ENCODE measurements at places on chromosomes 6 and 20. TPM values are rescaled to one million over a fixed set of nuclear protein-coding genes. Genes with fewer than 3 reads are reported as not detected.

GRCh38 chr20:21509079-21509596 lies 4.7 kb downstream of the NKX2-2 start:
- DNase-seq, result no peak
- peaks cover 41% of the 10 kb centered on the region for H3K4me1 ChIP-seq
- no peak overlapping the region for H3K27ac ChIP-seq
- peaks cover 72% of the 10 kb centered on the region for H3K27me3 ChIP-seq
- H3K4me3 ChIP-seq, result no peak overlapping the region
- peaks cover 2% of the 10 kb centered on the region for H3K36me3 ChIP-seq

DNA sequence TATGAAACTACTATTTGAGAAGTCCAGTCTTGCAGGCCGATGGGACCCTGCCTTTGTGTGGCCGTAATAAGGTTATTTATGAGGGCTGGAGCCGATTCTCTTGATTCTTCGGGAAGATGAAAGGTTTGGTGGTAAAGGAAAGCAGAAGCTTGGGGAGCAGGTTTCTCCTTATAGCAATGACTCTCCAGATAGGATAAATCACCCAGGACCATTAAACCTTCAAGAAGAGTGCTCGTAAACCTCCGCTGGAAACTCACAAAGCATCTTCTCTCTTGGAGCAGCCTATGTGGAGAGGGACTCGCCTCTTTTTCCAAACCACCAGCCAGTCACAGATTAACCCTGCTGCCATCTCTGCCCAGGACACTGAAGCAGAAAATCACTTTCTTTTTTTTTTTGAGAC lies 69.6 kb upstream of the SALL4 start:
- H3K4me3 ChIP-seq, result no peak overlapping the region
- no peak for DNase-seq

- H3K4me1 ChIP-seq, result no peaks in the 10 kb centered on the region
- no peaks in the 10 kb centered on the region for H3K36me3 ChIP-seq
These were observed 12.6 kb upstream of the ZFP64 start for GRCh38 chr20:52204136-52204535.

DNA sequence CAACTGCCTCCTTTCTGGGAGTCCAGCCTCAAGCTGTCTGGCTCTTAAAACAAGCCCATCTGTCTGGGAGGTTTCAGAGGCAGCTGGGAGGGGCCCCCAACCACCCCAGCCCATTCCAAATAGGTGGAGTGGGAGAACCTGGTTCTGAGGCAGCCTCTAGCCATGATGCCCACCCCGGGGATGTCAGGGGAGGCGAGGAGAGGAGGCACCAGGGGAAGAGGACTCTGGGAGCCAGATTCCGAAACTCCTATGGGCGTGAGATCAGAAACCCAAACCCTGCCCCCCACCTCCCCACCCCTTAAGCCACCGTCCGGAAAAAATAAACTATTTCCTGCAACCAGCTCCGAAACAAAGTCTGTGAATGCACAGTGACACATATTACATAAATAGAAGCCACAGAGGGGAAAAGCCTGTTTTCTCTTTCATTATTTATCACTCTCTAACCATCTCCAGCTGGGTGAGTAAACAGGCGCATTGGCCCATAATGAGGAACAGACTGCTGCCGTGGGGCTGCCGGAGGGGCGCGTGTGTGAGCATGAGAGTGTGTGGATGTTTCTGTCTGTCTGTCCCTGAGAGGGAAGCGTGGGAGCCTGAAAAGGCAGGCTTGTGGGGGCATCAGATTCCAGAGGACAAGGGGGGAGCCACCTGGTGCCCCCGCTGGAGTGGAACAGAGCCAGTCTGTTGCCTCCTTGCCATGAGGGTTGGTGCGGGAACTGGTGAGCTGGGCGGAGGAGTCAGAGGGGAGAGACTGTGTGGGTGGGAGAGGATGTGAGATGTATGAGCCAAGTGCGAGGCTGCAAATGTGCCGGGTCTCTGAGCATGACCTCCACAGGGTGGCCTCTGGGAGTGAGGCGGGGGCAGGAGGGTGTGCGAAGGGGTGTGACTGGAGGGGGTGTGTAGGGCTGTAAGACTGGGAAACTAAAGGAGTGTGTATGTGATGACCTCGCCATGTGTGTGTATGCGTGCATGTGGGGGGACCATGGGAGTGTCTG lies 14.3 kb upstream of the FOXP4 start:
- peaks cover 26% of the 10 kb centered on the region for H3K4me1 ChIP-seq
- peaks cover 2% of the 10 kb centered on the region for H3K36me3 ChIP-seq
- H3K4me3 ChIP-seq, result peak overlapping the region; percentile 7
- peaks cover 20% of the 10 kb centered on the region for H3K27me3 ChIP-seq
- no peak for DNase-seq

DNA sequence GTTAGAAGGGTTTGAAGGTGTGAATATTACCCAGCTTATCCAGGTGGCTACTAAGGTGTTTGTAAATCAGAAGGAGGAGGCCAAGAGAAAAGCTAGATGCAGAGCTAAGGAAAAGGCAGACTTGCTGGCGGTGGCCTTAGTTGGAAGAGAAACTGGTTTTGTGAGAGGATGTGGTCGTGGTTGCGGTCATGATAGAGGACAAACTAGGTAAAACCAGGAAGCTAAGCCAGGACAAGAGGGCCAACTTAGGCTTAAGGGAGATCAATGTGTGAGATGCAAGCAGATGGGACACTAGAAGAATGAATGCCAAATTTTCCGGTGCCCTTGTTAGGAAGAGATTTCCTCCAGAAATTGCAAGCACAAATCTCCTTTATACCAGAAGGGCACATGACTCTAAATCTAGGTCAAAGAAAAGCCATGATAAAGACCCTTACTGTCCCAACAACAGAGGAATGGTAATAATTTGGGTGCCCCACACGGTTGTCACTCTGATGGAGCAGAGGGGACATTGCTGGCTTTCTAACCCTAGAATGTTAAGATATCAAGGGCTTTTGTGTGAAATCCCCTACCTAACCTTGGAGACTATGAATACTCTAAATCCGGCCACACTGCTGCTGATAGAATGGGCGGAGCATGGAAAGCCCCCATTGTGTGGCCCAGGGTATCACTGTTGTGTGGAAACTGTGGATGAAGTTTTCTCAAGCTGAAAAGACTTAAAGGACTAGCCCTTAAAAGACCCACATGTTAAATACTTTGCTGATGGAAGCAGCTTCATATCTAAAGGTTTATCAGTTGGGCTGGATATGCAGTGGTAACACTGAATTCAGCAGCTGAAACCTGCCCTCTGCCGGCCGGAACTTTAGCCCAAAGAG lies 7.8 kb downstream of the IL22RA2 start:
- H3K4me1 ChIP-seq, result no peaks in the 10 kb centered on the region
- DNase-seq, result no peak
- no peak overlapping the region for H3K4me3 ChIP-seq
- H3K36me3 ChIP-seq, result no peaks in the 10 kb centered on the region
- peaks cover 11% of the 10 kb centered on the region for H3K27me3 ChIP-seq

DNA sequence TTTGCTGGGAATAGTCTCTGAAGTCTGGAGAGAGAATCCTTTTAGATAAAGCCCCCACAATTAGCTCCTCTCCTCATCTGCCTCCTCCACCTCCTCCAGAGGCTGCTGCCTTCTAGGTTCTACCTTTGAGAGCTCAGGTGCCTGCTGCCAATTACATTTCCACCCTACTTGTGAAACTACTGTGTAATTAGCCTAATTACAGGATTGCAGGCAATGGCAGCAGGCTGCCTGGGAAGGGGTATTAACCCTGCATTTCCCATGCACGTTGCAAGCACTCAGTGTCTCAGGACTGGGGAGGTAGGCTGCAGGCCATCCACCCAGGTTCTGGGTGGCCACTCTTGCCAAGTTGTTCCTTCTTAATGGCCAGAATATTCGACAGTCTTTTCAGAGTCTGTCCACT lies 215.6 kb upstream of the ZNF217 start:
- H3K4me1 ChIP-seq, result peaks cover 24% of the 10 kb centered on the region
- no peaks in the 10 kb centered on the region for H3K27me3 ChIP-seq
- no peak for DNase-seq
- H3K4me3 ChIP-seq, result no peak overlapping the region

GRCh38 chr6:29850011-29850553 lies 22.5 kb downstream of the HLA-G start:
- DNase-seq, result no peak
- no peaks in the 10 kb centered on the region for H3K4me1 ChIP-seq
- H3K4me3 ChIP-seq, result no peak overlapping the region
- H3K36me3 ChIP-seq, result no peaks in the 10 kb centered on the region
- H3K27me3 ChIP-seq, result peaks cover 68% of the 10 kb centered on the region

DNA sequence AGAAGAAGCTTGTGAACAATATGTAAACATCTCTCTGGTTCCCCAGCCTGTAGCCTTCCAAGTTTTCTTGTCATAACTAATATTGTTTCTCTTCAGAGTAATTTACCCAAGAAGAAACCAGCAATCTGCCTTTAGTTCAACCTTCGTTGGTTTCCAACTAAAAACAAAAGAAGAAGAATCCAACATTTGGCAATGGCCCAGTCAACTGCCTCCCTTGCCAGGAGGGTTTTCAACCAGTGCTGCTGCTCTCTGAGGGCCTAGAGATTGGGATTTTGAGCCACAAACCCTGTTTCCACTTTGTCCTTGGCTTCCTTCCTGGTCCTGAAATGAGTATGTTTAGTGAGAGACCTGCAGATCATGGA lies 395.8 kb upstream of the CNR1 start:
- no peaks in the 10 kb centered on the region for H3K36me3 ChIP-seq
- H3K27ac ChIP-seq, result no peak overlapping the region
- H3K27me3 ChIP-seq, result peaks cover 23% of the 10 kb centered on the region

DNA sequence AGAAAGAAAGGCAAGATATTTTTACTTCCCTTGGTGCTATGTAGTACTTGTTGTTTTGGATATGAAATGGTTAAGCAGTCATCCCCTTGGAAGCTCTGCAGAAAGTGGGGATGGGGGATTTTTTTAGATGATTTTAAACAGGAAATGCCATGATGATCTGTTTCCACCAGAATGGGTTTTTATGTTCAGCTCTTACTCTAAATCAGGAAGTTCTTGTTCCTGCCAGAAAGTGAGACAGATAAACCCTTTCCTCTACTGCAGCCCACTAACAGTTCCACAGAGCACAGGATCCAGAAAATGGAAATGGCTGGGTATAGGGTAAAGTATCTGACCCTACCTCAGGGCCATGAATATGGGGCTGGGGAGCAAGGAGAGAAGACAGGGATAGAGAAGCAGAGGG lies 32.1 kb upstream of the PPP1R3G start:
- DNase-seq, result no peak
- peak overlapping the region; percentile 10 for H3K4me3 ChIP-seq
- peaks cover 15% of the 10 kb centered on the region for H3K36me3 ChIP-seq
- no peaks in the 10 kb centered on the region for H3K27me3 ChIP-seq
- peak overlapping the region; percentile 85 for H3K27ac ChIP-seq

GRCh38 chr6:6694368-6694780 lies 105.9 kb downstream of the LY86 start:
- no peak overlapping the region for H3K4me3 ChIP-seq
- H3K36me3 ChIP-seq, result no peaks in the 10 kb centered on the region
- peaks cover 19% of the 10 kb centered on the region for H3K4me1 ChIP-seq
- H3K27ac ChIP-seq, result no peak overlapping the region

GRCh38 chr20:63083831-63084562 lies 77.2 kb upstream of the BHLHE23 start:
- no peaks in the 10 kb centered on the region for H3K36me3 ChIP-seq
- H3K27me3 ChIP-seq, result peaks cover 32% of the 10 kb centered on the region
- no peak overlapping the region for H3K27ac ChIP-seq
- DNase-seq, result peak; percentile 67
- no peaks in the 10 kb centered on the region for H3K4me1 ChIP-seq
- no peak overlapping the region for H3K4me3 ChIP-seq

GRCh38 chr6:21371676-21372171 lies 221.8 kb upstream of the SOX4 start:
- DNase-seq, result no peak
- H3K27ac ChIP-seq, result peak overlapping the region; percentile 94
- peaks cover 20% of the 10 kb centered on the region for H3K4me1 ChIP-seq
- no peaks in the 10 kb centered on the region for H3K36me3 ChIP-seq

DNA sequence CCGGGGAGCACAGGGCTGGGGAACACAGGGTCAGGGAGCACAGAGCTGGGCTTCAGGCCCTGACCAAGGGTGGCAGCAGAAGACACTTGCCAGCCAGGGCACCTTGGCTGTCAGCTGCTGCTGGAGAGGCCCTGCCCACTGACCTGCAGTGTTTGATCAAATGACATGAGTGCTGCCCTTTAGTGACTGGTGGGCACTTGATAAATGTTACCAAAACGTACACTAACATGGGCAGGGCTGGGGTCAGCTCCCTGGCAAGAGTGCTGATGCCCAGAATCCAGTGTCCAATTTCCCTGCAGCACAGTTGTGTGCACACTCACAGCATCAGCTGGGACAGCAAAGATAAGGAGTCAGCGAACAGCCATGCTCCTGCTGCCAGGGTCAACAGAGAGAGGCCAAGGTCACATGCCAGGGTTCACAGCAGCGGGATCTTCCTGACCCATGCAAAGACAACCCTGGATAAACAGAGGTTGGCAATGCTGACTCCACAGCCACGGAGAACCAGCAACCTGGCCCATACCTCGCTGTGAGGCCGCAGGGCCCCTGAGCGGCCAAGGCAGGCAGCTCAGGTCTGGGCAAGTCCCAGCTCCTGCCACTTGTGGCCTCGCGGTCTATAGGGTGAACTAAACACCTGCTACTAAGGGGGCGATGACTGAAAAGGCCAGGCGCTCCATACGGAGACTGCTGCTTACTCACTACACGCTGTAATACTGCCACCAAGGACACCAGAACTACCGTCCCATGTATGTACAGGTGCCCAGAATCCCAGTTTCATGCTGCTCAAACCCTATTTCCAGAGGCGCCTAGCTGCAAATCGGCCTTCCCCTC lies 46.3 kb downstream of the NINL start:
- DNase-seq, result no peak
- no peak overlapping the region for H3K4me3 ChIP-seq
- H3K4me1 ChIP-seq, result peaks cover 20% of the 10 kb centered on the region
- no peaks in the 10 kb centered on the region for H3K27me3 ChIP-seq
- no peak overlapping the region for H3K27ac ChIP-seq

- H3K27me3 ChIP-seq, result no peaks in the 10 kb centered on the region
- H3K36me3 ChIP-seq, result no peaks in the 10 kb centered on the region
- no peak overlapping the region for H3K27ac ChIP-seq
- no peak overlapping the region for H3K4me3 ChIP-seq
- no peak for DNase-seq
These were observed 37.1 kb upstream of the EZR start for GRCh38 chr6:158856261-158856660.

- H3K27ac ChIP-seq, result no peak overlapping the region
- no peak overlapping the region for H3K4me3 ChIP-seq
- peaks cover 13% of the 10 kb centered on the region for H3K4me1 ChIP-seq
- no peak for DNase-seq
- H3K36me3 ChIP-seq, result no peaks in the 10 kb centered on the region
These were observed 3.9 kb upstream of the CPNE5 start for GRCh38 chr6:36843170-36843569.

GRCh38 chr6:70889270-70889669 lies 67.6 kb downstream of the B3GAT2 start:
- H3K4me3 ChIP-seq, result no peak overlapping the region
- no peaks in the 10 kb centered on the region for H3K4me1 ChIP-seq
- no peaks in the 10 kb centered on the region for H3K36me3 ChIP-seq
- H3K27me3 ChIP-seq, result peaks cover 12% of the 10 kb centered on the region
- no peak overlapping the region for H3K27ac ChIP-seq

The ANKEF1 gene
- 0.46 TPM for total RNA-seq

The IL20RA gene
- total RNA-seq, result 0.22 TPM

The BMP2 gene
- total RNA-seq, result 0.92 TPM

The CD83 gene
- total RNA-seq, result 1.0 TPM

The BCAS1 gene
- total RNA-seq, result not detected

The MYLK4 gene
- total RNA-seq, result 0.99 TPM

The CLVS2 gene
- not detected for total RNA-seq

The CST4 gene
- total RNA-seq, result not detected

The SPDEF gene
- not detected for total RNA-seq

The MMP24 gene
- 2.4 TPM for total RNA-seq

The PLA2G7 gene
- not detected for total RNA-seq

The PM20D2 gene
- 6.3 TPM for total RNA-seq

The MOG gene
- total RNA-seq, result not detected

The NHLRC1 gene
- 1.1 TPM for total RNA-seq

Data from chondrocyte (in vitro differentiated cells).